ENCODE measurements at places on chromosomes 12 and 14. TPM values are rescaled to one million over a fixed set of nuclear protein-coding genes. Genes with fewer than 3 reads are reported as not detected.

The IL22 gene
- total RNA-seq, result not detected

The SYCP3 gene
- total RNA-seq, result not detected

The CBLN3 gene
- total RNA-seq, result 1.4 TPM

The PHLDA1 gene
- 66.0 TPM for total RNA-seq

The RCOR1 gene
- total RNA-seq, result 26.2 TPM

The SLCO1B3 gene
- 15.3 TPM for total RNA-seq

The DPY19L2 gene
- 2.6 TPM for total RNA-seq

The EML5 gene
- total RNA-seq, result 1.0 TPM

The ARHGEF40 gene
- 8.7 TPM for total RNA-seq

The ZFHX2 gene
- total RNA-seq, result 1.2 TPM

The KRT86 gene
- total RNA-seq, result 62.5 TPM

The ZNF605 gene
- 3.3 TPM for total RNA-seq

The C12orf60 gene
- total RNA-seq, result 0.95 TPM

The RHOJ gene
- total RNA-seq, result not detected

The IFNG-AS1 gene
- not detected for total RNA-seq

The STAC3 gene
- total RNA-seq, result 0.27 TPM

The TMEM132D gene
- not detected for total RNA-seq

The GLIPR1L2 gene
- total RNA-seq, result 0.14 TPM

The FRMD6 gene
- total RNA-seq, result 39.9 TPM

The FOXG1 gene
- total RNA-seq, result 0.17 TPM

The ADCY6 gene
- 15.8 TPM for total RNA-seq
